CD8-positive, alpha-beta T cell (primary cell): ENCODE measurements at places on chromosomes 16 and 17.

- no peak for DNase-seq
These were observed 444 bp downstream of the HELZ start for GRCh38 chr17:67244431-67245072.

DNA sequence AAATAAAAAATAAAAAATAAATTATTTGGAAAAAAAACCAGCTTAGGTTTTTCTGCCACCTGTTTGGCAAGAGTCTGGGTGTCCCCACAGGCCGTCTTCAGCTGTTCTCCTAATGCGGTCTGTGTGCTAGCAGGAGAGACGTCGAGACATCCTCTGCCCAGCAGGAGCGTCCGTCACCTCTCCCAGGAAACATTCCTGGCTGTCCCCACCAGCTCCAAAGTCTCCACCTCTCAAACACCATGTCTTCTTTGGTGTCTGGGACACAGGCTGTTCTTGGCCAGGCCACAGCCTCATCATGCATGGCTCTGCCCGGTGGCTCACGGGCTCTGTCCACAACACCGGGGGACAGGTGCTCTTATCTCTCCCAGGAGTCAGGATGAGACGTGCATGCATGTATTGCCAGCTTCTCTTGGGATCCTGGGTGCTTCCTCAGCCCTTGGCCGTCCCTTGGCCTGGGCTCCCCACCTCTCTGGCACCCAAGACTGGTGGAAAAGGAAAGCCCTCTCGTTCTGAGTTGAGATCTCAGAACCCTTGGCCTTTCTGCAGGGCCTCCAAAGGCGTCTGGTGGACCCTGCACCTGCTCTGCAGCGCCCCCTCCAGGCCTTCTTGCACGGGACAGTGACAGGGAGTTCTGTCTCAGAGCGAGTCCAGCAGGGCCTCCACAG lies 84.9 kb upstream of the CBX4 start:
- peak; percentile 35 for DNase-seq

GRCh38 chr16:3171855-3172593 lies 16.0 kb upstream of the OR1F1 start:
- no peak for DNase-seq

DNA sequence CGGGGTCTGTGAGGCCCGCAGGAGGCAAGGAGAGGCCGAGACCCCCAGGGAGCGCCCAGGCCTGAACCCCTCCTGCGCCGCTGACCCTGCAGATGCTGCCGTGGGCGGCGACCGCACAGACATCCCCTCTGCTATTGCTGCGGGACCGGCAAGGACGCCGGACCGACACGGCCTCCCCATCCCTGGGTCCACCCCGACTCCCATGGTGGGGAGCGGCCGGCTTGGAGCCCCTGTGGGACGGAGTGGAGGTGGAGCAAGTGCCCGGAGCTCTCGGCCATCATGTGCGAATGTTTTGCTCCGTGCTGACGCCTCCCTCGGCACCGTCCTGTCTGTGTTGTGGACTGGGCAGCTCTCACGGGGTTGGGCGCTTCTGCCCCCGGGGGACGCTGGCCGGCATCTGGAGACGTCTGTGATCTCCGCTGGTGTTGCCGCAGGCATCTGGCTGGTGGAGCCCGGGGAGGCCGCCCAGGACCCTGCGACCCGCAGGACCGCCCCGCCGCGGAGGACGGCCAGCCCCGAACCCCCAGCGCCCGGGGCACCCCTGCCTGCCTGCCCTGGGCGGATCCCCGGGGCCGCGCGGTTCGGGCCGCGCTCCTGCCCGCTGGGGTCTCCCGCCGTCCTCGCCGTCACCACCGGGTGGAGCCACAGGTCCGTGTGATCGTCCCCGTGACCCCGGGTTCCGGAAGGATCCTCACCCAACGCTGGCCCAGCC lies 12.8 kb upstream of the GNG13 start:
- DNase-seq: peak; percentile 72

GRCh38 chr17:72969293-72969906 lies 123.1 kb downstream of the SLC39A11 start:
- DNase-seq: no peak

- no peak for DNase-seq
These were observed 14.2 kb downstream of the IRF8 start for GRCh38 chr16:85913141-85913601.

DNA sequence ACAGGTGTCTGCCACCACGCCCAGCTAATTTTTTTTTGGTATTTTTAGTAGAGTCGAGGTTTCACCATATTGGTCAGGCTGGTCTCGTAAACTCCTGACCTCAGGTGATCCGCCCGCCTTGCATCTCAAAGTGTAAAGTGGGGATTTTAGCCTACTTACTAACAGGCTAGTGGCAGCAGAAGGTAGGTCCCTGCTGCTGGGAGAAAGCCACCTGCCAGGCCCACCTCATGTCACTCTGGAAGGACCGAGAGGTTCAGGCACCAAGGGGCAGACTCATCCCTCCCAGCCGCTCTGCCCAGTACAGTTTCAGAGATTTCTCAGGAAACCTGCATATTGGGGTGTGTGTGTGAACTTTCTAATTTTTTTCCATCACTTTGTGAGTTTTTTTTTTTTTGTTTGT lies 2.1 kb upstream of the RCVRN start:
- DNase-seq: no peak

DNA sequence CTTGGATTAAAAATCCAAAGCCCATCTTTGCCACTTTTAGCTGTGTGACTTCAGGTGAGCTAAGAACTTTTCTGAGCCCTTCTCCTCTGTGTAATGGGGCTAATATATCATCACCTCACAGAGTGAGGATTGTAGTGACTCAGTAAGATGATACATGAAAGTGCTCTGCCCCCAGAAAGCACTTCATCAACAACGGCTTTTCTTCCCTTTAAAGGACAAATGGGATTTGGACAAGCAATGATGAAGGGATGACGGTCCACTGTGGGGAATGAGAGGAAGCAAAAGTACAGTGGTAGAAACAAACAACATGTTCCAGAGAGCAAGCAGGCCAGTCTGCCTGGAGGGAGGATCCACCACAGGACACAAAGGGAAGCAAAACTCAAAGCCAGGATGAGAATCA lies 14.3 kb upstream of the TMED6 start:
- DNase-seq: no peak

DNA sequence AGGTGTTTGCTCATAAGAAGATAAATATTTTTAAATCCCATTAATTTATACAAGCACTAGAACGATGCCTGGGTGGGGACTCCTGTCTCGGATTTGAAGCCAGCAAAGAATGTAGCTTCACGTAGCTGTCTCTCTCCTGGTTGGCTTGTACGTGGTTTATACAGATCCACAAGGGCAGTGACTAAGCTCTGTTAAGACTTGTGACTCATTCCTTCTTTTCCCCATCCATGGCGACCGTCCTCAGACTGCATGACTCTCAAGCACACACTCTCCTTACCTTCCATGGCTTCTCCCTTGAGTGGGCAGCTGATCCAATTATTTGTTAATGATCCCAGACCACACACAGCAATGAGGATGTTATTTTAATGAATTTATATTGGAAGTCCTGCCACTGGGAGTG lies 679.7 kb upstream of the SOX9 start:
- DNase-seq: no peak

DNA sequence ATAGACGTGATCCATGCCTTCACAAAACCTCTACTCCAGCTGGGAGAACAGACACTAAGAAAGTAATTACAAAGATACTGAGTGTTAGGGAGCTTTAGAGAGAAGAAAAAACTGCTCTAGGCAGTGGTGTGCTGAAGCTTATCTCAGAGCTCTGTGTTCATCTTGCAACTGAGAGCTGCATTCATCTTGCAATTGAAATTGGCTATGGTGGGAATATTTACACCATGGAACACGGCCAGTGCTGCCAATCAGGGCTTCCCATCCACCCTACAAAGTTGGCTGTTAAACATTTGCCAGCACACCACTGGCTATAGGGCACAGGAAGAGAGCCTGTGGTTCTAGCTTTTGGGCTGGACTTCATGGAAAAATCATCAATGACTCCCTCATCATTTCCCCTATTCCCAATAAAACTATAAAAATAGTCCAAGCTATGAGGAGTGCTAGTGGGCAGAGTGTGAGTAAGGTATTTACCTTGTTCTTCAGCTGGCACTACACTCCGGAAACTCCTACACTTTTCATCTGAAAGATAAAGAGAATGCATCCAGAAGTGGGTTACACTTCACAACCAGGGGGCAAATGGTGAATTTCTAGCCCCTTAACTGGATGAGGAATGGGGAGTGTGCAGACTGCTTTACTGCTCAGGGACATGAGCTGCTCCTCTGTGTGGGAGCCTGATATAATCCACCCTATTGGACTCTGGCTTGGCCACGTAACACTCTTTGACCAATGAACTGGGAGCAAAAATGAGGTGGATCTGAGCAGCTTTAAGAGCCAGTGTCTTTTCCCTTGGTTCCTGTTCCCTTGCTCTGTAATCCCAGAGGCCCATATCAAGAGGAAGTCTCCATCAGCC lies 11.6 kb downstream of the GSG1L2 start:
- DNase-seq: no peak

DNA sequence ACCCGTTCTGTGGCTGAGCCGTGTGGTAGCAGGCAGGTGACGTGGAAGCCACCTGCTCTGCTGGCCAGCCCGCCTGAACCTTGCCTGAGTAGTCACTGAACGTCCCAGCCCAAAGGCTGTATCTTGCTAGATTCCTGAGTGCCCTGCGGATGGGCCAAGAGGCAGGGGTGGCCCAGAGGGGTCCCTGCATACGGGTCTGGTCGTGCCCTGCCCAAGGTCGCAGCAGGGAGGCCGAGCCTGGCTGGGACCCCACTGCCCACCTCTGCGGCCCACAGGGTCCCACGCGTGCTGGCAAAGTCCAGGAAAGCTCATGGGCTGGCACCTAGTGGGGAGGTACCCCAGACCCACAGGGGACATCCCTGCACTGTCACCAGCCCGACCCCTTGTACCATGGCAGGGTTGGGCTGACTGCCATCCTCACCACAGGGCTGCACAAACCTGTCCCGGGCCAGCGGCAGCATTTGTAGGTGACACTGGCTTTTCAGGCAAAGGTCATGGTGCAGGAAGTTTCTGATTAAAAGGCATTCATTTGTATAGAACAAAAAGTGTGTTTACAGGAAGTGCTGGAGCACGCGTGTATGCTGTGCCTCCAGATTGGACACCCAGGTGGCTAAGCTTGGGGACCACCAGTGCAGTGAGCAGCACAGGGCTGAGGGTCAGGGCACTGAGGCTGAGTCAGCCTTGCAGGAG lies 45.1 kb upstream of the ZC3H18 start:
- DNase-seq: no peak

GRCh38 chr16:11224096-11224893 lies 31.7 kb downstream of the SOCS1 start:
- peak; percentile 39 for DNase-seq

DNA sequence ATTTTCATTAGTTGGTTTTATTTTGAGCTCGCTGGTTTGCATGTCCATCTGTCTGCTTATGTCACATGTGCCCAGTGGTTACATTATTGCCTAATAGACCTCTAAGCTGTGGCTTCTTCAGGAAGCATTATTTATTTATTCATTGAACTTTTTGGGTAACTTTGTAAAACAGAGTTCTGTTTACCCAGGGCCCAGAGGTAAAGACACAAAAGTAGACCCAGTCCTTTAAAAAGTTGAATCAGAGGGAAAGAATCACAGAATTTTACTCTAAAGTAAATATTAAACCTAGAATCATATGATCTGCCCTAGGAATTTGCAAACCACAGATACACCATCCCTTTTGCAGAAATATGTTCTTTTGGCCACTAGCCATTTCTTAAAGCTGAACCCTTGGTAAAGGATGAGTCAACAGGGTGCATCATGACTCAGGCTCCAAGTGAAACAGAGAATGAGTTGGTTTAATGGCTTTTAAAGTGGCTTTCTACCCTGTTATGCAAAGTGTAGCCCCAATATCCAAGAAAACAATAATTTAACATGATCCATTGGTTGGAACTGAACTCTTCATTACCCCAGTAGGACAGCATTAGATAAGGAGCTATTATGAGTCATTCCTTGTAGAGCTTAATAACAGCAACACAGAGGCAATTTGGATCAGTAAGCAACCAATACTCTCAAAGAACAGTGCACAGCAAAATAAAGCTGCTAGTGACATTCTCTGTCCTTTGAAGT lies 236.3 kb downstream of the KCNJ2 start:
- no peak for DNase-seq

DNA sequence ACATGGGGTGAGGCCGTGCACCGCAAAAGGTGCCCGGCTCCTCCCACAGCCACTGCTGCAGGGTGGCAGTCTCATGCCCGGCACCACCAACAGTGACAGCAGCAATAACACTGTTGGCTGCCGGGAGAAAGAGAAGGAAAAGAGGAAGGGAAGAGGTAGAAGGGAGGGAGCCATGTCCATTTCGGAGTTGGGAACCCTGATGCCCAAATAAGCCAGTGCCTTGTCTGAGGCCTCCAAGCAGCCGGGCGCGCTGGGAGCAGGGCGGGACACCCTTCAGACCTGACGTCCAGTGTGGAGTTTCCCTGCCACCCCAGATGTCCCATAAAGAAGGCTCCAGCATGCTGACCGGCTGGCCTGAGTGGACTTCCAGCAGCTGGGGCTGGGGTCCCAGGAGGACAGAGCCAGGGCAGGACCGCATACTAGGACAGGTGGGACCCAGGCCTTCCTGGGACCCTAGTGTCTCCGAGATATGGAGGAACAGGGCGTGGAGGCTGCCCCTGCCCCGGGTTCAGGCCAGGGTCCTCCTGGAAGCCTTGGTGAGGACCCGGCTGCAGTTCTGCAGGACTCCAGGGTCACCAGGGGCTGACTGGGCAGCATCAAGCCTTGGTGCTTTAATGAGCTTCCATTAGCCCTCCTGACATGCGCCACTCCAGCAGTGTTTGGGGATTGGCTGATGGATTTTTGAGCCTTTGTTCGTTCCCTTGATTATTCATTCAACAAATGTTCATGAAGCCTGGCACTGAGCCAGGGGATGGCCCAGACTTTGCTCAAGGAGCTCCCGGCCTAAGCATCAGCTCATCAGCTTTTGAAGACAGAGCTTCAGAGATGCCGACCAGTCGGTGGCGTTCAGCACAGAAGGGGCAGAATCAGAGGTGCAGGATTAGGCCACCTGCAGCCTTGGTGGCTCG lies 223.6 kb upstream of the CIBAR2 start:
- DNase-seq: no peak

- no peak for DNase-seq
These were observed 65.9 kb upstream of the TNRC6C start for GRCh38 chr17:77892469-77893143.

GRCh38 chr16:19223235-19224170 lies 55.5 kb downstream of the SYT17 start:
- DNase-seq: no peak
